ENCODE measurements at places on chromosomes 16 and 17.

DNA sequence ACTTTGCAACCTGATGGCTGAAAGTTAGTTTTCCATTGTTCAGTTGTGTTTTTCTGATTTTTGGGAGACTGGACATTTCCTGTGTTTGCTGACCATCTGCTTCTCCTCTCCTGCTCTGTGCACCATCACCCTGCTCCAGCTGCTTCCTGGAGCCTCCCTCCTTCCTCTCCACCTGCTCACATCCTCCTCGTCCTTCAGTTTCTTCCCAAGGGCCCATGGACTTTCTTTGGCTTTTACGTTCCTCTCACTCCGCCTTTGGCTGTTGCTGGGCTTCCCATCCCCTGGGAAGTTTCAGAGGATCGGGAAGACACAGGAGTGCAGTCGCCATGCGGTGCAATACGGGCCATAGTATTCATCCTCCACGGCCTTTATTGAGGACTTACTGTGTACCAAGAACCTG, 61.6 kb downstream of the TNFRSF13B start:
- DNase-seq, result no peak

DNA sequence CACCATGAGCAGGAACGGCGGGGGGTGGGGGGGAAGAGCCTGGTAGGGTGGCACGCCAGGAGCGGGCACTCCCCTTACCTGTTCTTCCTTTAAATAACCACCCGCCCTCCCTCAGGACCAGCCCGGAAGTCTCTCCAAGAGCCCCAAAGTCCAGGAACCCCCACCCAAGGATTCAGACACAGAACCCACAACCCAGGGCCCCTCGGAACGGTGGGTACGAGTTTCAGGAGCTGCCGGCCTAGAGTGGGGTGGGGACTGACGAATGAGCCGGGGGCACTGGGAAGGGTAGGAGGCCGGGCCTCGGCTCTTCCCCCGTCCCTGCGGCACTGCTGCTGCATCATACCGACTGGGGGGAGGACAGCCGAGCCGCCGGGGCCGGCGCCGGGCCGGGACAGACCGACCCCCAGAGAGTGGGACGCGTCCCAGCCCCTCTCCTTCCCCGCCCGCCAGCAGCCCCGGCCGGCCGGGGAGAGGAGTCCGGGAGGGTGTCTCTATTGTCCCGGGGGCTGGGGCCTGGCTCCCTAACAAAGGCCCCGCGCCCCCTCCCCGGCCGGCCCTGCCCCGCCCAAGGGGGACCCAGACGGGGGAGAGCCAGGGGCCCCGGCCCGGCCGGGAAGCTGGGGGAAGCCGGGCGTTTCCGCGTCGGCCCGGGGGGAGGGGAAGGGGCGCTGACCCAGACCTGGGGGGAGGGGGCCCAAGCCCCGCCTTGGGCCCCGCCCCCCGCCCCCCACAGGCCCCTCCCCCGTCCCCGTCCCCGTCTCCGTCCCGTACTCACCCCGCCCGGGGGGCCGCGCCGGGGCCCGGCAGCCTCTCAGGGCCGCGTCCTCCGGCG, 747 bp downstream of the ATXN7L3 start:
- peak; percentile 58 for DNase-seq

DNA sequence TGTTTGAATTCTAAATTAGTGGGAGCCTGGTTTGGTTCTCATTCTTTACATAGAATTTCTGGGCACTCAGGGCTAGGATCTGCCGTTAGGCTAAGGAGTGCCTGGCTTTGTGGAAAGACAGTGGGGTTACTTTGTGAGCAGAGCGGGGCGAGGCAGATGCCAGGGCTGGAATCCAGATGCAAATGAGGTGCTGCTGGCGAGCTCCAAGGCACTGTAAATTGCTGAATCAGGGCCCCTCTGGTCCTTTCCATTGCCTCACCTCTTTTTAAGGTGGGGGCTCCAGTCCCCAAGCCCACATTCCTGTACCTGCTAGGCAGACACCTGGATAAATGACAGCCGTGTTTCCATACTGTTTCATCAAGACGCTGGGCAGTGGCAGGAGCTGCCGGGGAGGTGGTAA, 33.8 kb downstream of the PIPOX start:
- DNase-seq, result no peak

GRCh38 chr17:2782055-2782454, 14.2 kb upstream of the RAP1GAP2 start:
- no peak for DNase-seq

DNA sequence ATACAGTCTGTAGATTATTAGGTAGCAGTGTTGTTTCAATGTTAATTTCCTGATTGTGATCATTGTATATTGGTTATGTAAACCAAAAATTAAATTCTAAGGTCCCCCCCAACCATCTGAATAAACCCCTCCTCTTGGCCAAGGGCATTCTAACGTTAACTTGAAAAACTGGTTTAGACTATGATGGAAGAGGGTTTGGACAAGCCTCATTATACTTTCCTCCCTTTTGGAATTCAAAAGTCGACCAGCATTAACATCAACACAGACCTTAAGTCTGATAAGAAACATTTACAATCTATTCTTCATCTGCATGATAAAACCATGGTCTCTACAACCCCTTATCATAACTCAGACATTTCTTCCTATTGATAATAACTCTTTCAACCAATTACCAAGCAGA, 20.6 kb upstream of the KIFC3 start:
- no peak for DNase-seq

DNA sequence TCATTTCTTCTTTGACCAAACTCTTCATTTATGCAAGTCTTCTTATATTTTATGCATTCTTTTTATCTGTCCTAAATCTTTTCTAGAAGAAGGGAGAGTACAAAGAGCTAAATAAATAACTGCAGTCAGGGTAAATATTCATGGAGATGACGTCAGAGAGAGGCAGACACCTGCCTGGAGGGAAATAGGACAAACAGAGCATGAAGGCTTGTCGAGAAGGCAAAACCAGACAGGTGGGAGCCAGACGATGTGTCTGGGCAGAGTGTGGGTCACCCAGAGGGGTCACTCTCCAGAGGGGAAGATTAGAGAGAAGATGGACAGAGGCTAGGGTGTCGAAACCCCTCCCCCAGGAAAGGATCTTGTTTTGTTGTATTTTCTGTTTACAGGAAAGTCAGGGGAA, 78.3 kb upstream of the RPL38 start:
- no peak for DNase-seq

- no peak for DNase-seq
Measured at GRCh38 chr16:58128711-58129096, 477 bp downstream of the CFAP20 start.

GRCh38 chr16:8230497-8230896, 359.8 kb downstream of the TMEM114 start:
- no peak for DNase-seq

Data from fibroblast of villous mesenchyme (primary cell).